ENCODE measurements at places on chromosomes 2 and 18.

GRCh38 chr2:190486037-190486623 is 48.4 kb downstream of the NEMP2 start:
- no peak for DNase-seq

GRCh38 chr2:141399270-141399669 is 731.5 kb downstream of the LRP1B start:
- DNase-seq: peak; percentile 4

- DNase-seq: no peak
These were observed 200.9 kb upstream of the EPAS1 start for GRCh38 chr2:46096260-46096659.

- DNase-seq: no peak
These were observed 86.8 kb downstream of the METTL8 start for GRCh38 chr2:171346723-171347557.

DNA sequence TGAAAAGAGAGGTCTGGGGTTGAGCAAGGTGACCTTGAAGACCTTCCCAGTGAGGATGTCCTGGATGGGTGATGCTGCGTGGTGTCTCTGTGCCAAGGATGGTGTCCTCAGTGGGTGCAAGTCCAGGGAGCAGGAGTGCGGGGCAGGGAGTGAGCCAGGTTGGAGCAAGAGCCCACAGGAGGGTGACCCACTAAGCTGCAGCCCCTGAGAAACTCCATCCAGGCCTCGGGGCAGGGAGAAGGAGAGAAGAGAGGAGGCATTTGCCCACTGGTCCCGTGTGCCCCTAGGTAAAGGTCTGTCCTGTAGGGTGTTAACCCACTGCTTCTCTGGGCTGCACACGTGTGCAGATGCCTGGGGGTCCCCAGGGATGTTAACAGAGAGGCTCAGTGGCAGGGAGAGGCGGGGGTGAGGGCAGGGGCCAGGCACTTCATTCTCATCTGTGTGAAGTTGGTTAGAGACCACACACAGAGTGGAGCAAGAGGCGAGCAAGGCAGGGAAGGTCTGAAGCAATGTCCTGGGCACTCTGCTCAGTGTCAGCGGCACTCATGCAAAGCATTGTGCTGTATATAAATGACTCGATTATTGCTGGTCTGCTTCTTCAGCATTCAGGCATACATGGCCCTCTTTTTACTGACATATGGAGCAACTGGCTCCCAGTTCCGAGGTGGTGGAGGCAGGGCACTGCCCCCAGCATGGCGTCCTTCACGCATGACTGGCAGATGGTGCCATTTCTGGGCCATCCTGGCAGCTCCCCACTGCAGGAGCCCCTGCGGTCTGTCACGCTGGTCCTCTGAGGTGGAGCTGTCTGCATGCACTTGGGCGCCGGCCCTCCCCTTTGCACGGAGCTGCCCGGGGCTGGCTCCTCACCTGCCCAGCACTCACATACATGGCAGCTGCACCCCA is 117.2 kb upstream of the HS6ST1 start:
- no peak for DNase-seq

DNA sequence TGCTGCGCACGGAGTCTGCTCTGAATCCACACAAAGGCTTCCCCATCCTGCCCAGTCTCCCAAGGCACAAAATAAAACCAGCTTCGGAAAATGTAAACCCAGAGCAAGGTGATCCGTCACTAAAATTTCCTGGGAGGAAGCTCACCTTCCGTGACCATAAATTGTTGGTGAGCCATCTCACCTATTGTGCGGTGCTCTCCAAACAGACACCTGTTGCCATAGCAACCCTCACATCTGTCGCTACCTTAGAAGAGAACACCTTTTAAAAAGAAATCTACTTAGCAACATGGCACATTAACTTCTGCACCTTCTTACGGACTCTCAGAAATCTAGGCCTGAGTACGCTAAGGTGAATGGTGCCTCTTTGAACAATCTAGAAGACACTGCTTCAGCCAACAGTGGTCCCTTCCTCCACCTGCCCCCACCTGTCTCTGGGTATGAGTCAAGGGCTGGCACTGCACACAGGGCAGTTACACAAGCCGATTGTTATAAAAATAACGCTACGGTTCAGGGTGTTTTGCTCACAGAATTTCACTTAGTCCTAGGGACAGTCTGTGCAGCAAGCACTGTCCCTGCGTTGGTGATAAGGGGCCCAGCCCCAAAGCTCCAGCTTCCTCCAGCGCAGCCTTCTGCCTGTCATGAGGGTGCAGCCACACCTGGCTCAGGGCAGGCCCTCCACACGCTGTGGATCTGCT is 114.9 kb upstream of the ID2 start:
- no peak for DNase-seq

DNA sequence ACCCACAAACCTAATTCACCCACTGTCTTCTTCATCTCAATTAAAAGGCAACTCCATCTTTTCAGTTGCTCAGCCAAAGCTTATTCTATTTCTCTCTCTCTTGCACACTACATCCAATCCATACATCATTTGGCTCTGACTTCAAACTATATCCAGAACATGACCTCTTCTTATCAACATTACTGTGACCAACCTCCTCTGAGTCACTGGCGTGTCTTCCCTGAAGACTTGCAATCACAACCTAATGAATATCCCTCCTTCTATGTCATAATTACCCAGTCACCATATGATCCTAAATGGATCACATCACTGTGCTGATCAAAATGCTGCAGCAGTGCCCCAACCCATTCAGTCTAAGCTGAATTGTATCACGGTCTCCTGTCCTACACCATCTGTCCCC is 22.6 kb upstream of the SULT1C3 start:
- DNase-seq: no peak

- no peak for DNase-seq
These were observed 71.9 kb downstream of the MOGAT1 start for GRCh38 chr2:222743251-222743812.

DNA sequence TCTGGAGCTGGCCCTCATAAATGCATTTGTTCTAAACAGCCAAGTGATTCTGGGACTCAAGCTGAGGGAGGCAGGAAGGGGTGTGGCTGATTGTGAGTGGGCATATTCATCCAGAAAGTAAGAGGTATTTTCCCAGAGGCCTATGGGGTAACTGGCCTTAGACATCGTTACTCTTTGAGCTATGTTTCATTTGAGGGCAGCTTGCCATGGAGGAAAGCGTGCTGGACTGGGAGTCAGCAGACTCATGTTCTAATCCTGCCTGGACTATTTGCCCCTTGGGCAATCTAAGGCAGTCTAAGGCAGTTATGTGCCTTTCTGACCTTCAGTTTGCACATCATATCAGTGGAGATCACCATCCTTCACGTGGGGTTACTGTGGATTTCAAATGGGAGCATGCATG is 93.5 kb upstream of the SLC14A2 start:
- DNase-seq: no peak

DNA sequence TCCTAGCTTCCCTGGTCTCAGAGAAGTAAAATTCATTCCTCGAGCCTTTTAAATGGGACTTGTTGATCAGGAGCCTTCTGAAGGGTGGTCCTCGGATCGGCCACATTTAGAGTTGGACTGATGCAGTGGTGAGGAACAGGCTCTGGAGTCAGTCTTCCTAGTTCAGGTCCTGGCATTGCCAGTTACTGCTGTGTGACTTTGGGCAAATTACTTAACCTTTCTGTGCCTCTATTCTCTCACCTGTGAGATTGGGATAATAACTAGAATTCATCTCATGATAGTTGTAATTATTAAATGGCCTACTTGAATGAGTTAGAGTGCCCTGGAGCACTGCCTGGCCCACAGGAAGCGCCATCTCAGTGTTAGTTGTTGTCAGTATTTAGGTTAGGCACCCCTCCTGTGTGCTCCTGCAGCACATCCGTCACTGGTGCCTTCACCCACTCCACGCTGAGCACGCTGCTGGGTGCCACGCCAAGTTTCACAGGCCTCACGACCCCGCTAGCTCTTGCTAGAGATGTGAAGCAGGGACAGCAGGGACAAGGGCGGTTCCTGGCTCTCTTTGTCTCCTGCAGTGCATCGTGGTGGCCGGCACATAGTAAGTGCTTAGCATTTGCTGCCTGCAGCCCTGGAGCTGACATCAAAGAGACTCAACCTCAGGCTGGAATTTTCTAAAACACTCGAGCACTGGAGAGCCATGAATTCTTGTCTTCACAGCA is 122.9 kb downstream of the FAM210A start:
- no peak for DNase-seq

GRCh38 chr2:71299507-71299906 is 32.1 kb upstream of the ZNF638 start:
- DNase-seq: peak; percentile 39
